NCI-H1694 treated with DMSO at 0.1 percent for 48 hours (cell line): ENCODE measurements at places on chromosomes 16 and 17.

GRCh38 chr17:21119919-21120249 lies 6.9 kb upstream of the DHRS7B start:
- no peak for DNase-seq

DNA sequence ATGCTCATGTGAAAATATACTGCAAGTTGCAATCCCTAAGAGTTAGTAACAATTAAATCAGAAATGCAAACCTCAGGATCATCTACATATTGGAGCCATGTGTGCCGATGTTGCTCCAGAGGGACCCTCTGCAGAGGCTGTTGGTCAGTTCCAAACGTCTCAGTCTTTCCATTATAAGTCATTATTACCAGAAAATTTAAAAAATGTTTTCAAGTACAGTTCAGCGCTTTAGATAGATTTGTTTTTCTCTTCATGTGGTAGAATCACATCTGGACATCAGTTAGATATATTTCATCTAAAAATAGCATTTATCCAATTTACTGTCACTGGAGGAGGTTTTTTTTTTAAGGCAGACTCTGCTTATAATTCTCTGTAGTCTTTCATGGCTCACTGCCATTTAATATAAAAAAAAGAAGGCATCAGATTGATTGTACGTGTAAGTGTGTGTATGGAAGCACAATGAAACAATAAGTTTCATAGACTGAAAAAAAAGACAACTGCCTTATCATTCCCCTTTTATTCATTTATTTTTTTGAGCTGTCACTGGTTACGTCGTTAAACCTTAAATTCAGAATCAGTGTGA lies 46.1 kb upstream of the MARCHF10 start:
- DNase-seq: no peak

GRCh38 chr17:34703533-34703932 lies 124.2 kb downstream of the TMEM132E start:
- DNase-seq: no peak

- DNase-seq: no peak
Measured at GRCh38 chr16:73610160-73610559, 562.2 kb upstream of the ZFHX3 start.
